ENCODE measurements at places on chromosomes 11 and 22. TPM values are rescaled to one million over a fixed set of nuclear protein-coding genes. Genes with fewer than 3 reads are reported as not detected.

Gene TMEM9B
- 21.0 TPM for total RNA-seq

Gene ALX4
- 0.62 TPM for total RNA-seq

Gene CDC42BPG
- total RNA-seq, result not detected

Gene CLDN5
- total RNA-seq, result not detected

Gene SLC35F2
- total RNA-seq, result 37.4 TPM

Gene HEPN1
- not detected for total RNA-seq

GRCh38 chr11:121534131-121535093, 81.6 kb upstream of the SORL1-AS1 start:
- no peak for DNase-seq

DNA sequence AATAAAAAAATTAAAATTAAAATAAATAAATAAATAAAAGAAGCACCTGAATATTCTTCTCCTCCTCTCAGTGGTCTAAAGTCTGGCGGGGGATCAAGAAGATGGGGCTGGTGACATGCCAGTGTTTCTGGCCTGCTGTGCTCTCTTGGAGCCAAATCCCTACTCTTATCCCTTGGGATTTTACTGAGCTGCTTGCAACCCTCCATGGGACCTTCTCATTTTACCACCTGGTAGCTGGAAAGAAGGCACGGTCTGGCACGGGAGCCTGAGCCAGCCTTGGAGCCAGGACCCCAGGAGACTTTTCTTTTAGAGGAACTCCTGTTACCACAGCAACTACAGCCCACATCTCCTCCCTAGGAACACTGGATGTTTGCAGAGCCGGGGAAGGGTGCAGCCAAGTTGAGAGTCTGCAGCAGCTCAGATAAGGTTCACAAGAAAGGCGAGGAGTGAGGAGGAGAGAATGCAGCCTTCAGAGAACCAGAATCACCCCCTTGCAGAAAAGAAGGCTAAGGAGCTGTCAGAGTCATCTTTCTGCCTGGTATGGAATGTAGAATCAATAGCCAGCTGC, 21.4 kb downstream of the CD6 start:
- no peak for DNase-seq

GRCh38 chr11:12179531-12179930, 69.1 kb downstream of the MICAL2 start:
- DNase-seq, result no peak

DNA sequence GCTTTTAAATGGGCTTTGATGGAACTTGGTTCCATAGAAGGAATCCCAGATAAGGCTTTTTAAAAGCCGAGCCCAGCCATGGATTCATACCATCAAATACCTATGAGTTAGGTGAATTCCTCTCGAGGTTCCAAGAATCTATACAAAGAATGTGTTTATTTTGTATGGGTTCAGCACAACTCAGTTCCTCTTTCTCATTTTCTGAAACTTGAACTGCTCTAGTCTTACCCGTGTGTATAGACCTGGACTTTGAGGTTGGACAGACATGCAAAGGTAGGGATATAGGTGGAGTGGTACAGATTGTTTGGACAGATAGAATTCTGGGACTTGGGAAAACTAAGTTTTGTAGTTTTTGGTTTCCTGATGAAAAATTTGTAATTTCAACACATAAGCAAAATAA, 97.9 kb downstream of the PGR start:
- no peak for DNase-seq
